Aortic smooth muscle cell (primary cell): ENCODE measurements at places on chromosomes 7 and 10. TPM values are rescaled to one million over a fixed set of nuclear protein-coding genes. Genes with fewer than 3 reads are reported as not detected.

Gene EBLN1
- total RNA-seq, result not detected in 2 replicates

Gene PRXL2A
- 10.5 and 10.7 TPM in 2 replicates for total RNA-seq

Gene CALY
- total RNA-seq, result not detected in 2 replicates

Gene CPVL
- 0.13 TPM in 1 of 2 replicates, not detected in the other for total RNA-seq

Gene PHKG1
- 2.0 and 9.4 TPM in 2 replicates for total RNA-seq

Gene CDHR3
- 2.6 and 4.3 TPM in 2 replicates for total RNA-seq

Gene CALHM3
- total RNA-seq, result not detected in 2 replicates

Gene HMX2
- total RNA-seq, result not detected in 2 replicates

Gene HEPACAM2
- total RNA-seq, result not detected in 2 replicates

Gene PRKAR1B
- 11.1 and 21.1 TPM in 2 replicates for total RNA-seq

Gene CALML3
- total RNA-seq, result not detected in 2 replicates

Gene WNT8B
- not detected in 2 replicates for total RNA-seq

Gene ASAH2B
- 2.0 and 2.5 TPM in 2 replicates for total RNA-seq

Gene MUC12
- 0.13 and 0.37 TPM in 2 replicates for total RNA-seq
